Hippocampal formation (tissue), 2 donors: ENCODE measurements at places on chromosomes 4 and X.

GRCh38 chr4:27844376-27844775 is 983.7 kb downstream of the STIM2 start:
- DNase-seq: no peak

DNA sequence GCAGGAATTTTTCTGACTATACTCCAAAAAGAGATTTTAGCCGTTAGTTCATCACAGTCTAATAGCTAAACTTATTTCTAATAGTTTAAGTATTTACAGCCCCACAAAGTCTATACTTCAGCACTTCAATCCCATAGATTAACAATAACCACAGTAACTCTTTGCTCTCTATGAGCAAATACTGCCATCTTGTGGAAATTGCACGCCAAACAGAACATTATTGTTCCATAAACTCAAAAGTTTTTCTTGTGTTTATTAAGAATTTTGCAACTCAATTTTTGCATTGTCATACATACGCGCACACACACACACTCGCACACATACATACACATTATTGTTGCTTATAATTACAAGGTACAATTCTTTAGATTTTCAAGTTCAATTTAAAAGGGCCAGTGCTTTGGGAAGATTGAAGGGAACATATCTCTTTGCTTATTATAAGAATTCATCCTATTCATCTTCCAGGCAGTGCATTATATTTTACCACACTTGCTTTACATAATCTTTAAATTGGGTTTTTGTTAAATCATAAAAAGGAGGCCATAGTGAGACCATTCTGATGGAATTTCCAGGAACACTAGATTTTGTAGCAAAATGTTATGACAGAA is 63.8 kb upstream of the ATOH1 start:
- DNase-seq: peak; percentile 1

DNA sequence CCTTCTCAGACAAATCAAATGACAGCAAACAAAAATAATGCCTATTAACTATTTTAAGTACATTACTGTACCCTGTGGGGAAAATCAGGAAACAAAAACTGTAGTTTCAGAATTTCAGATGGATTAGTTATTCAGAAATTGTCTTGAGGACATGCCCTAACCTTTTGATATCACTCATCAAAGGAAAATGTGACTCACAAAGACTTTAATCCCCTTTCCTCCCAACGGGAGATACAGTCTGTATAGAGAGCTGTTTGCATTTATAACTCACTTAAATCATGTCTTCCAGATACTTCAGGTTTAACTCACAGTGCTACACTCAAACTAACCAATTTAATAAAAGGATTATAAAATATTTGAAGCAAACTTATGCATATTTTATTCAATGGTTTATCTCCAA is 304.0 kb downstream of the MAPK10 start:
- DNase-seq: no peak

DNA sequence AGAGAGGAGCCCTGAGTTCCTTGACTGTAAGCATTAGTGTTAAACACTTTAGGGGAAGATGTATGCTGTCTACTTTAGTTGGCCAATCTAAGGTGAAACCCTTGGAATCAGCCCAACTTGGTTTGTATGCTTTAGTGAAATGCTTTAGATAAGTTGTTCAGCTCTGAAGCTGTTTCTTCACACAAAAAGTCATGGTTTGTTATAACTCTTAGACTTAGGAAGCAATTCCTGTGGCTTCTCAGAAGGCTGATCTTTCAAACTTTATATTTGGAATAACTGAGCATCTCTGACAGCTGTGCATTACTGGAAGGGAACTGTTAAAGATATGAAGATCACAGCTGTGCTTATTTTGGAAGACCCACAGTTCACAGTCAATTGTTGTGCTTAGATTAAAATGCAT is 714.1 kb downstream of the FAT4 start:
- DNase-seq: no peak

- DNase-seq: no peak
These were observed 319.4 kb upstream of the TAPT1 start for GRCh38 chr4:16545656-16546055.

- no peak for DNase-seq
These were observed 16.7 kb downstream of the SLC7A11 start for GRCh38 chr4:138225477-138225876.

DNA sequence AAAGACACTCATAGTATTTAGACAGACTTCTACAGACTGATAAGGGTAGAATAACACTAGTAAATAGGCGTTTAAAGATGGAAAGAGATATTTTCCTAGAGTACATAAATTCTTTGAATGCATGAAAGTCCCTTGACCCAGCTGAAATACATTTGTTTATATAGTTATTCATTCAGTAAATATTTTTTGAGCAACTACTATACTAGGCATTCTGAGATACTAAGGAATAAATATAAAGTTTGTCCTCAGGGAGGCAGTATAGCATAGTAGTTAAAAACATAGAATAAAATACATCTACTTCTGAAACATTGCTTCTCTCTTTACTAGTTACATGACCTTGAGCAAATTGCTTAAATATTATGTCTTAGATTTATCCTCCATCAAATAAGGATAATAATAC is 27.4 kb downstream of the HMGN5 start:
- DNase-seq: peak; percentile 30

DNA sequence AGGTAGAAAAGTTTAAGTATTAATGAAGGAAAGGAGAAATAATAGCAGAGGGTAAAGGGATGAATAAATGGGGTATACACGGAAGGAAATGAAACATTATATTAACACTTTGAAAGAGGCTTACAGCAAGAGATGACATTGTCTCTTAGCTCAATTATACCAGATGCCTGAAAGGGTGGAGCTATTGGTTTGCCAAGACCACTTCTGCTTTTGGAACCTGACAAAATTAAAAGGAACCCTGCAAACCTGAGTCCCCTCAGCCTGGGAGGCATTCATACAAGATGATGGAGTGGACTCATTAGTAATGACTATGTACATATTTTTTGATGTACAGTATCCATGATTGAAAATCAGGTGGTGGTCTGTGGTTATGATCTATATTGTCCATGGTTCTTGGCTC is 45.1 kb upstream of the HPF1 start:
- DNase-seq: no peak

- DNase-seq: no peak
These were observed 8.9 kb downstream of the MSANTD1 start for GRCh38 chr4:3257556-3258482.
